Cardiac muscle cell (in vitro differentiated cells and primary cell): ENCODE measurements at places on chromosomes 3 and 15.

- DNase-seq, result no peak
These were observed 149.4 kb downstream of the SHOX2 start for GRCh38 chr3:157956850-157957249.

DNA sequence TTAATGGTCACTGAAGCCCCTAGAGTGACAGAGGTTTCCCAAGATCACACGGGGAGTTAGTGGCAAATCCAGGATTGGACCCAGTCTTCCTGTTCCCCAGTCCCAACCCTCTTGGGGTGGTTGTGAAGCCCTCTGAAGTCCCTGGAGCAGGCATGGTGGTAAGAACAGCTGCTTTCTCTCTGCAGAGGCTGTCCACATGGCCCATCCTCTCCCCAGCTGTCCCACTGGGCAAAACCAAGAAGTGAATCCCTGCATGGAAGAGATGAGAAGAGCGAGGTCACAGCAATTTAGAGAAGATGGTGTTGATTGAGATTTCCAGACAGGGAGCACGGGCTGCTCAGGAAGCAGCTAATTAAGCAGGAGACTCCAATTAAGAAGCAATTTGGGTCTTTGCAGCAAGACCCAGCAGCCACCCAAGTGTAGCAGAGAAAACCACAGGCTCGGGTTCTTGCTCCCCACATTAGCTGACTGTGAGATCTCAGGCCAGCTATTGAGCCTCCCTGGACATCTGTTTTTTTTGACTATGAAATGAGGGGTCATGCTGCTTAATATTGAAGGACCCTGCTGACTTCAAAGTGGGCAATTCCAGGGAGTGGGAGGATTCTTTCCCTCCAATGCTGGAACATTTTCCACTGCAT, 14.8 kb upstream of the HDAC11 start:
- no peak for DNase-seq

- DNase-seq, result peak; percentile 48
These were observed 228.0 kb upstream of the LRRFIP2 start for GRCh38 chr3:37402351-37402750.

GRCh38 chr3:37588758-37589157, 272.9 kb upstream of the CTDSPL start:
- DNase-seq, result no peak

- no peak for DNase-seq
These were observed 8.8 kb upstream of the EXOG start for GRCh38 chr3:38487323-38487722.

GRCh38 chr3:38950581-38950980, 101.2 kb downstream of the SCN11A start:
- DNase-seq, result no peak

DNA sequence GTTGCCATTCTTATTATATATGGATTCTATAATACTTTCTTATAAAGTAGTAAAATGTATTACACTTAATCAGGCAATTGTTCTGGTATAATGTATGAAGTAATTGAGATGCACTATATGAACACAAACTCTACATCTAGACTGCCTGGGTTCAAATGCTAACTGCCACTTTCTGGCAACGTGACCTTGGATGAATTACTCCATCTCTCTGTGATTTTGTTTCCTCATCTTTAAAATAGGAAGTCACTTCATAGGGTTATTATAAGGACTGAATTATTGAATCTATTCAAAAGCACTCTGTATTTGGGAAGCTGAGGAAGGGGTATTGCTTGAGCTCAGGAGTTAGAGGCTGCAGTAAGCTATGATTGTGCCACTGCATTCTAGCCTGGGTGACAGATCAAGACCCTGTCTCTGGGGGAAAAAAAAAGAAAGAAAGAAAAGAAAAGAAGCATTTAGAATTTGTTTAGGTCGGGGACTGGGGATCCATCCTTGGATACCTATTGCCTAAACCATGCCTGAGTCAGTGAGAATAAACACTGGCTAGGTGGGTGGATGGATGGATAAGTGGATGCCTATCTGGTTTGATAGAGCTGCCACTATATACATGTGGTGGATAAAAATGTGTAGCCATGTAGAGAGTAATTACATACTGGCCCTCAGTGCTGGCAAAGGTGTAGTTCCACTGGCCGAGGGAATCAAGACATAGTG, 2.5 kb downstream of the TM4SF1 start:
- no peak for DNase-seq

- DNase-seq, result no peak
These were observed 32.2 kb downstream of the PPP2R3A start for GRCh38 chr3:135997554-135998320.

DNA sequence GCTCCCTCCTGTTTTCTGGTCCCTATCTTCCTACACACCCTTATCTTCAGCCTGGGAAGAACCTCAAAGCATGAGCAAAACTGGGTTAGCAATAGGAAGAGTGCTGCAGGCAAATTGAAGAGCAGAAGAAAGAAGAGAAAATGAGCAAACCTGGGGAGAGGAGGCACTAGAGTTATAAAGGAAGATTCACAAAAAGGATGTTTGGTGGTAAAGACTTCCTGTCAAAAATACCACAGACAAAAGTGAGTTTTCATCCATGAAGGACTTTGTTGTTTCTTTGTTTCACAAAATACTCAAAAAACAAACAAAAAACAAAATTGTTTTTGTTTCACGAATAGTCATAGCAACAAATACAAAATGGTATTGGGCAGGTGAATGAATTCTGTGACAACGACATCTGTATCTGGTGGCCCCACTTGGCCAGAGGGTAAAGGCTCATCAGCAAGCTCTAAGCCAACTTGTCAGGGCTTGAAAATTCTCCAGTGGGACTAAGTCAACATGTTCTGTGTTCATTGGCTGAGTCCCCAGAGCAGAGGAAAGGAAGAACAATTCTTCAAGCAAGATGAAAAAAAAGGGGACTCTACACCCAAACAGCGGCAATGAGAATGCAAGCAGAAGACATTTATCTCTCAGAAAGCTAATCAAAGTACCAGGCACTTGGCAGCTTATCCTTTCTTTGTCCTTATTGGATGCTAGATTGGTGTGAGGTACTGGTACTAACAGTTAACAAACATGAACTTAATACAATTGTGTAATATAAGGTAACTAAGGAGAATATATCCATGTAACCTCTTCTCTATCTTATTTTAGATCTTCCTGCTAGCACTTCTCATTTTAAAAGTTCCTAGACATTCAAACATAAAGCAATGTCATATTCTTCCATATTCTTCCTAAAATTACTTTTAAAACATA, 9.7 kb downstream of the ATP8B4 start:
- no peak for DNase-seq

- DNase-seq, result no peak
These were observed 86.4 kb upstream of the SLC4A7 start for GRCh38 chr3:27570421-27571106.

- no peak for DNase-seq
These were observed 8.7 kb downstream of the KIF7 start for GRCh38 chr15:89646416-89647141.

DNA sequence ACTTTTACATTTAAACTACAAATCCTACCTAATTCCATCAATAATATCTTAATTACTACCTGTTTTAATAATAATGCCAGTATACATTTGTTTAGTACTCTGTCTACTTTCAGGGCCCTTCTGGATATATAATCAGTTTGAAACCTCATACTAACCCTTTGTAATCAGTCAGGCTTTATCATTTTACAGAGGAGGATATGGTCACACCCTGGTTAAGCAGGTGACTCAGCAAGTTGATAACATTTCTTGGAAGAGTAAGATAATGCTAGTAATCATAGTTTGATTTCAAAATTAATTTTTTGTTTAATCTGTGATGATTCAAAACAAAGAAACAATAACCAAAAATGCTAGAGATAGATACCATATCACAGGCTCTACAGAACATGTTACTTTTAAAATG, 208.2 kb upstream of the MANF start:
- no peak for DNase-seq

DNA sequence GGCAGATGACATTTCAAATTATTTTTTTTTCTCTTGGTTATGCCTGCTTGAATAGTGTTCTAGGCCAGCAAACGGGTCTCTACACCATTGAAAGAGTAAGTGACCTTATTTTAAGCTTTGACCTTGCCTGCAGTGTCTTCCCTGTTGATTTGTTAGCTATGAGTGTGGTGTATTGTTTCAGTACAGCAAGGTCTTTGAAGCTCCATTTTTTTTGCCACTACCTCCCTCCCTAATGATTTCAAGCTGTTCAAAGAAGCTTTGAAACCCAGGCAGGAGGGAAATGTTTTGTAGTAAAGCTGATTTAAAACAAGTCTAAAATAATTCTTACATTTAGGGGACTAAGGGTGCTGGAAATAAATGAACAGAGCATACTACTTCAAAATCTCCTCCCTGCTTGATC, 1249.8 kb downstream of the ROBO1 start:
- peak; percentile 9 for DNase-seq

DNA sequence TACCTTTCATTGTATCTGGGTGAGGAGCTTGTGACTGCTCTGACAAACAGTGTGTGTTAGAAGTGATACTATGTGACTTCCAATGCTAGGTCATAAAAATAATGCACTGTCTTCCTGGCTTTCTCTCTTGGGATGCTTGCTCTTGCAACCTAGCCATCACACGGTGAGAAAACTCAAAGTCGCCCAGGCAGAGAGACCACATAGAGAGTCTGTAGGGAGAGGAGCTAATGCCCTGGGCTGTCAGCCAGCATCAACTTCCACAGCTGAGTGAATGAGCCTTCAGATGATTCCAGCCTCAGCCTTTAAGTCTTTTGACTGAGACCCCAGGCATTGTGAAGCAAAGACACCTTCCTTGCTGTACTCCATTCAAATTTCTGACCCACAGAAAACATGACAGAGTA, 220.6 kb upstream of the SGO1 start:
- DNase-seq, result no peak

DNA sequence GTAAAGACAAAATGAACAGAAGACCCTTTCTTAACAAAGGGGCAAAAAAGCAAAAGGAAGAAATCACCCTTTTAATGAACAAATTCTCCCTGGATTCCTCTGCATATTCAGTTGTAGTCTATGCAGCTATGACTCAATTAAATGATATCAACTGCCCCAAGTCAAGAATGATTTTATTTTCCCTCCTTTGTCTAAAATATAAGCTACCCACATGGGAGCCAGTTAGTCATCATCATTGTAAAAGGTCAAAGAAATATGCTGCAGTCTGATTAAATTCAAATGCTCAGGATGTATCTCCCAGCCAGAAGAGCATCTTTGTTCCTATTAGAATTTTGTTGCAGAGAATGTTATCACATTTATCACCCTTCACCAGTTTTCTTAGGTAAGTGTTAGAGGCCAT, 84.0 kb downstream of the SST start:
- DNase-seq, result no peak

GRCh38 chr3:5226783-5227182, 39.3 kb downstream of the EDEM1 start:
- peak; percentile 58 for DNase-seq

GRCh38 chr15:74726774-74727164, 1.4 kb upstream of the CYP1A1 start:
- no peak for DNase-seq

- no peak for DNase-seq
These were observed 60.9 kb upstream of the THSD4 start for GRCh38 chr15:71054286-71054952.

DNA sequence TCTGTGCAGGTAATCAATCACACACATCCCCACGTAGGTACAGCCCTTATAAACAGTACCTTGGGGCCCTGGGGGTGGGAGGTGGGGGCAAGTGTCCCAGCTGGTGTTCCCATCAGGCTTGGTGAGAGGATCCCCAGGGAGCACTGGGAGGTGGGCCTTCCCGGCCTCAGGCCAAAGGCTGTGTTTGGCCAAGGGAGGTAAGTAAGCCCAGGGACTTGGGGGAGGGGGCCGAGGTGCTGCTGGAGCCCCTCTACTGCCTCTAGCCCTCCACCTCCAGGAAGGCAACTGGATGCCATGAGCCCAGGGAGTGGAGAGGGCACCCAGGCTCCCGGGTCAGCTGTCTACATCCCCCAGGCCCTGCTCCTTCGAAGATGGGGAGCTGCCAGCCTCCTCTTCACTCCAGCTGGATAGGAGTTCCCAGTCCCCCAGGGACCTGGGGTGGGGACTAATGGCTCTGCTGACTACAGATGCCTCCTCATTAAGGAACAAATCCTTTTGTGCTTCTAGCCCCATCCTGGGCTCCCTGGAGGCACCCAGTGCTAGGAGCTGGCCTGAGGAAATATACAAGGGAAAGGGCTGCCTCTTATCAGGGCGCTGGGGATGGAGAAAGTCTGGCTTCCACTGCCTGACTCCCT, 33.1 kb downstream of the RNU5B-1 start:
- no peak for DNase-seq

- DNase-seq, result peak; percentile 67
These were observed 12.5 kb downstream of the MBNL1 start for GRCh38 chr3:152281133-152281713.

DNA sequence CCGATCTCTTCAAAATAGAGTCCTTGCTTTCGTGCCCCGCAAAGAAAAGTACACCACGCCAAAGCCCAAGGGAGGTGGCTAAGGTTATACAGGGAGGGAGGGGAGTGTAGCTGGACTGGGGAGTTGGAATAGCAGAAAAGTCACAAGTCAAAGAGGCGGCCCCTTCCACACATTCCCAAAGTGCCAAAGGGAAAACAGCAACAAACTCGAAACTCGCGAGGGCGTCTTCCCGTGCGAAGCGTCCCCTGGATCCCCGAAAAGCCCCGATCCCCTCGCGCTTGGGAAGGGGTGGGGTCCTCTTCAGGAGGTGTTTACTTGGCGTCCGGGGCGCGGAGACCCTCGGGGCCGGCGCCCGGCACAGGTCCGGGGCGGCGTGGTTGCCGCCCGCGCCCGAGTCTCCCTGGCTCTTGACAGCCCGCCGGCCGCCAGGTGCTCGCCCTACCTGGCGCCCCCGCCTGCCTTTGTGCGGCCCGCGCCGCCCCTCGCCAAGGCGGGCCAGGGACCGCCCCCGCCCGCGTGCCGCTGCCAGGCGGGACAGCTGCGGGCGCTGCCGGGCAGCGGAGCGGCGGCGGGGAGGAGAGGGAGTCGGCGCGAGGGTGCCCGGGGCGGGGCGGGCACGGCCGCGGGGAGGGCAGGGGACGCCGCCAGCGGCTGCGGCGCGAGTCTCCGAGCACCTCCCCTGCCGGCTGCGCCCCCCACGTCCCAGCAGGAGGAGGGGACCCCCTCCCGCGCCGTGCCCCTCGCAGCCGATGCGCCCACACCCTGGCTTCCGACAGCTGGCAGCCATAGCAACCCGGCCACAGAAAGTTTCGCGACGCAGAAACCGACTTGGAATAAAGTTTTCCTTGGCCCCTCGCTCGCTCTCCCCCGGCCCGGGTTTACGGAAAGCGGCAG, 966 bp downstream of the MYO1E start:
- peak; percentile 51 for DNase-seq

DNA sequence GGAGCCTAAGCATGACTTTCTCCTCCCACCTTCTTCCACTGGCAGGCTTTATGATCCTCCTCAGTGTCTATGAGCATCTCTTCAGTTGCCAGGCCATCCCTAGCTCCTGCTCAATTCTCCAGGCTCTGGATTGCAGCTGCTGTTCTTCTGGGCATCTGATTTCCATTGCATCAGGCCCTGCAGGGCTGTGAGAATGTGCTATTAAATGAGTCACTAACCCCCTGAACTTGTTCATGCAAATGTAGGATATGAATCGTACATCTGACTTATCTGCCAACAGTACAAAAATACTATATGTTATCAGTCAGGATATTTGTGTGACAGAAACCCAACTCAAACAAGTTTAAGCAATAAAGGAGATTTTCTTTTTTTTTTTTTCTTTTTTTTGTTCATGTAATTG, 11.9 kb downstream of the GPR176 start:
- no peak for DNase-seq
